ENCODE measurements at places on chromosomes 12 and 14.
A peak's percentile ranks its signal among the peaks of the same experiment; 100 is the strongest.

DNA sequence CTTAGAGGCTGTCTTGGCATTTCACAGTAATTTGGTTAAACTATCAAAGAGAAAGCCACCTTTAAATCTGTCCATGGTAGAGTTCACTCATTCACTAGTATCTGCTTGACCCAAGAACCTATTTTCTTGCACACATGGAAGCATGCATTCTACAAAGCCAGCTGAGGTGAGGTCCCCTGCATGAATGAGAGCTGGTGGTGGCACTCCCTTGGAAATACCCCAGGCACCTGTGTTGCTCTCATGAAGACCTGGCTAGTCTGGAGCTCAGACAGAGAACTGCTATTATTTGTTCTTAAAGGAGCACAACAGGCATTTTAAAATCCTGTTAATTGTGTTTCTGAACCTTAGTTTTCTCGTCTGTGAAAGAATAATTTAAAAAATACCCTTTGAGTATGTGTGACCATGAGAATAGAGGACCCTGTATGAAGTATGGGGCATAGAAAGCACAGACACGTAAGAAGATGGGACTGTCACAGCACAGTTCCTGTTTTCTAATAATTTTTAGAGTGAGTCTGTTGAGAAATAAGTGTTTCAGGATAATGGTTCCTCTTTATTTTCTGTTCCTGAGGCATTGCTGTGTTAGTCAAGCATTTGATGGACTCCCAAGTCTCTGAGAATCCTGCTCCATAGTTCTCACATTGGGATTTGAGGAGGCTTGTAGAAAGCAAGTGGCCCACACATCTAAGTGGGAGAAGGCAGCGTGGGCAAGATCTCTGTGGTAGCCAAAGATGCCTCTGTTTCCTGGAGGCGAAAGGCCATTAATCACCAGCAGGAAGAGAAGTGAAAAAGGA is 10.9 kb downstream of the RGS6 start:
- DNase-seq = no peak

DNA sequence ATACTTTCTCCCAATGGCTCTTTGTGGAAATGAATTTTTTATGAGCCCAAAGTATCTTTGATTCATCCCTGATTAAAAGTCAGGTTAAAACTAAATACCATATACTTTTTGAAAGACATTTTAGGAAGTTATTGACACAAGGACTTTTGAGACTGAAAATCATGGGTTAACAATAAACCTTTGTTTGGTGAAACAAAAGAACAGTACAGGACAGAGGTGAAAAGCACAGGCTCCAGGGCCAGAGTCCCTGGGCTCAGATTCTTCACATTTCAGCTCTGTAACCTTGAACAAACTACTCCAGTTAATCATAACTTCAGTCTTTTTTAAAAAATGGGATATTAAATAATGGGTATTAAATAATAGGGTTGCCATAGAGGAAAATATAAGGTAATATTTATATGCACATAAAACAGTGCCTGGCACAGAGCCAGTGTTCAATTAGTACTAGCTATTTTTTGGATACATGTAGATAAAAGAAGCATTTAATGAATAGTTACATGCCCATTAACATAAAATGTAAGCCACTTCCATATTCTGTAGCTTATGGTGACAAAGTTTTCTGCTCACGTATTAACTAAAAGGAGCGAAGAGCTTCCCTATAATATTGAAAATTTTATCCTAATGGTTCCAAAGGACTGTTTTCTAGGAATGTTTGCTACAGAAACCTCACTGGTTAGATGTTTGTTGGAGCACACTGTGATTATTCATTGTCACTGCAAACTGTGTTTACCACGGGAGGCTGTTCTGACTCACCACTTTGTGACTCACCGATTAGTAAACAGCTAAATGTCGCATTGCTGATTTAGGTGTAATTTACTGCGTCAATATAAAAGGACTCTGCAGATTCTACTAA is 255.4 kb downstream of the DAD1 start:
- DNase-seq = no peak

DNA sequence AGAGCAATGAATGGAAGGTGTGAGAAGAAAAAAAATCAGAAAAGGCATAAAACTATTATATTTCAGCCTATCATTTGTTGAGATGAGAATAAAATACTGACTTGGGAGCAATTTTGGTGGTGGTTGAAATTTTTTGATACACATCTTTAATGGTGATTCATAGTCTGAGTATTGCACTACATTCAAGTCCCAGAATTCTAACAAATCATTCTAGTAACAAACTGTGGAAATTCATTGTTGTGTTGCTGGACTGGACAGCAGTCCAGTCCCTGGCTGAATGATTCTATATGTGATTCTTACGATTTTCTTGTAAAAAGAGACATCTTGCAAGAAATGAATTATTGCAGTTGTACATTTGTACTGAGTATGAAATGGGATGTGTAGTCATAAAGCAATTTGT is 268.6 kb downstream of the TRHDE start:
- DNase-seq = no peak

DNA sequence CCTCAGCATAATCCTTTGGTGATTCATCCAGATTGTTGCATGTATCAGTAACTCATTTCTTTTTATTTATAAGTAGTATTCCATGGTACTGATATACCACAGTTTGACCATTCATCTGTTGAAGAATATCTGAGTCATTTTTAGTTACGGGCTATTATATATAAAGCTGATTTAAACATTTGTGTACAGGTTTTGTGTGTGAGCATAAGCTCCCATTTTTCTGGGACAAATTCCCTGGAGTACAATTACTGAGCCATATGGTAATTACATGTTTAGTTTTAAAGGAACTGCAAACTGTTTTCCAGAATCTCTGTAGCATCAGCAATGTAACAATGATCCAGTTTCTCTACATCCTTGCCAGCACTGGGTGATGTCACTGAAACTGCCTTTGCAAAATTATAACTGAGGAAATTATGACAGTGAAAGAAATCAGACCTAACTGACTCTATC is 236.2 kb upstream of the KRR1 start:
- no peak for DNase-seq

DNA sequence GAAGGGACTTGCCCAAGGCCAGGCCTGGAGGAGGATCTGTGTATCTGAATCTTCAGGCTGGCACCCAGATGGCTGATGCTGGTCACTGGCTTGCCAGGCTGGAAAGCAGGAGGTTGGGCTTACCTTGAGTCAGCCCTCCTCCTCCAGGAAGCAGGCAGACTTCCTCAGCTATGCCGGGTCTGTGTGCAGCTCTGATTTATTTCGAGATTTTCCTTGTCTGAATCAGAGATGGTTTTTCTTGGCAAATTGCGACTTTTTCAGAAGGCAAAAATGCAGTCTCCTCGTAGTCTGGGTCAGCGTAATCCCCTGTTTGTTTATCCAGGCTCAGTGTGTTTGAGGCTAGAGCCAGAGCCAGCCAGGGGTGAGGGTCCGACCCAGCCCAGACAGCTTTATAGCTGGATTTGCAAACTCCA is 48.9 kb downstream of the SMOC1 start:
- DNase-seq = no peak

- no peak for DNase-seq
These were observed 12.1 kb downstream of the MDM1 start for GRCh38 chr12:68319988-68320623.

GRCh38 chr12:59046763-59047534 is 126.6 kb upstream of the LRIG3 start:
- no peak for DNase-seq

DNA sequence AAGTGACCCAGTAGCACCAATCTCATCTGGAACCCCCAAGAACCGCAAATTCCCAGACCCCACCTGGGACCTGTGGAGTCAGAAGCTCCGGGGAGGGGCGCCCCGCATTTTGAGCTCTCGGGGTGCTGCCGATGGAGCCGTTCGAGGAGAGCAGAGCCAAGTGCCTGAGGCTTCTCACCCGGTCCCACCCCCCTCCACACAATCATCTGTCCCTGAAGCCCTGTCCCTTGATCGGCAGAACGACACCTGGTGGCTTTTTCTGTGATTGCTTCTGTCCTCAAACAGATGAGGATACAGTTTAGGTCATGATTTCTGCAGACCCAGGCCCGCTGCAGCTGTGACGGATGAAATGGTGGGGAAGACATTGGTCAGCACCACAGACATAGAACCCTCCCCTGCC is 74.7 kb downstream of the NOC4L start:
- peak; percentile 74 for DNase-seq

DNA sequence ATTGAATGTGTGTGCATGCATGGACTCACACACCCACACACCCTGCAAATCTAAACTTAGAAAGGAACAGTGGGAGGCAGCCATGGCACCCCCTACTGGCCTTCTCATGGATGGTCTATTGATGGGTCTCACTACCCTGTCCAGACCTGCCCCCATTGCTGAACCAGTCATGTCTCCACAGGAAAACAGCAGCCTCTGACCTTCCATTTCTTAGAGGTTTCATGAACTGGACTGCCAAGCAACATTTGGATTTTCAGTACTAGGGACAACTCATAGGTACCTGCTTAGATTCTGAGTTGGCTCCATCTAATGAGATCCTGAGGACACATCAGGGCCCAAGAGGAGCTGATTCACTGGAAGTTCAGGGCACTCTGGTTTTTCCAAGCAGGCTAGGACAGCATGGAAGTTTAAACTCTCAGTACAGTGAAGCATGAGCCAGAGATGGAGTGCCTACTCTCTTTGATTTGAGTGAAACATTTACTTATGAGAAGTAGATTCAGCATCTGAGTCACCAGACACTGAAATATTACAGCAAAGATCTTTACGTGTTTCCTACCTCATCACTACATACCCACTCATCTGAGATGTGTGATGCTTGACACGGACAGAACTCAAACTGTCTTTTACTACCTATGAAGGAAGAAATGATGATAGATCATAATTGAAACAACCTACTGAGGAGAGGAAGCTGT is 98.9 kb upstream of the PLEKHG7 start:
- no peak for DNase-seq

DNA sequence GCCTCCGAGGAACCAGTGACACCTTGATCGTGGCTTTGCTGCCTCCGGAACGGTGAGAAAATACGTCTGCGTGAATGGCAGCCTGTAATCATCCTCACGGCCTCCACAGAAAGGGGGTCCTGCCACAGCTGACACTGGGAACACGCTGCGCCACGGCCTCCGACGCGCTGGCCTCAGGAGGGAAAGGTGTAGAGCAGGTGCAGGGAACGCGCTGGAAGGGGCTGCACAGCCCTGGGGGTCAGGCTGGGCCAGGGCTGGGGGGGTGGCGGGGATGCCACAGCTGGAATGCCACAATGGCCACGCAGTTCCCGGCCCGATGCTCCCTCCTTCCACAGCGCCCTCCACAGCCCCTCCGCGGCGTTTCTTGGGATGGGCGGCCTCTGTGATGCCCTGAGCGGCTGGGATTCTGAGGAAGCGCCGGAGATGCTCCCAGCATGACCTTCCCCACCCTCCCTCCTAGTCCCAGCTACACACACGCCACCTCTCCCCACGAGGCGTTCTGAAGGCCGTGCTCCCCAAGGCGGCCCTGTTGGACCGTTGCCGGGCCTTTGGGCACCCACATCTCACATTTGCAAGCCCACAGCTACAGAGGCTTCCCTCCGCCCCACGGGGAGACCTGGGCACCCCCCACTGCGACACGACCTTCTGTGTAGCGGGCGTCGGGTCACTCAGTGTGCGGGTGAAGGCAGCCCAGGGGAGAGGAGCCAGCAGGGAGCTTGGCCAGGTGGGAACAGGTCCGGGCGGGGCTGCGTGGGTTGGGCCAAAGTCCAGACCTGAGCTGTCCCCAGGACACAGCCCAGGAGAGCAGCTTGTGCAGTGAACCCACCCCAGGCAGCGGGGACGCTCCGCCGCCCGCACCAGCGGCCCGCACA is 31.8 kb upstream of the GALNT9 start:
- no peak for DNase-seq

DNA sequence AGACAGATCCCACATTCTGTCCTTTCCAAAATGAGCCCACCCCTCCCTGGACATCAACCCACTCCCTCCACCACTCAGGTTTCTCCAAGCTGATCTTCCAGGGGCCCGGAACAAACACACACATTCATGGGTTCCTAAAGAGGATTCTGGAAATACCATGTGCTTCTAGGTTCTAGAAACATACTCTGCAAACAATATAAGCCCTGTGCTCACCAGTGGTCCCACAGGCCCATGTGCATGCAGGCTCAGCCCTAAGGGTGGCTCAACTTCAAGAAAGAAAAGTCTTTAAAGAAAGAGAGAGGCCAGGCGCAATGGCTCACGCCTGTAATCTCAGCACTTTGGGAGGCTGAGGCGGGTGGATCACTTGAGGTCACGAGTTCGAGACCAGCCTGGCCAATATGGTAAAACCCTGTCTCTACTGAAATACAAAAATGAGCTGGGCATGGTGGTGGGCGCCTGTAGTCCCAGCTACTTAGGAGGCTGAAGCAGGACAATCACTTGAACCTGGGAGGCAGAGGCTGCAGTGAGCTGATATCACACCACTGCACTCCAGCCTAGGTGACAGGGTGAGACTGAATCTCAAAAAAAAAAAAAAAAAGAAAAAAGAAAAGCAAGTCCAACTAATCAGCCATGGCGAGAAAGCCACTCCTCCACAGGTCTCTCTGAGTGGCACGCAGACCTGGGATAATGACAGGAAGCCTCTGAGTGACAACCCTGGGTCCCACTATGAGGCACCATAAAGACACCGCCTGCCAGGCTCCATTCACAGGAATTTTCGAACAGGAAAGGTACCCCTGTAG is 59.5 kb upstream of the PNMA1 start:
- DNase-seq = no peak

DNA sequence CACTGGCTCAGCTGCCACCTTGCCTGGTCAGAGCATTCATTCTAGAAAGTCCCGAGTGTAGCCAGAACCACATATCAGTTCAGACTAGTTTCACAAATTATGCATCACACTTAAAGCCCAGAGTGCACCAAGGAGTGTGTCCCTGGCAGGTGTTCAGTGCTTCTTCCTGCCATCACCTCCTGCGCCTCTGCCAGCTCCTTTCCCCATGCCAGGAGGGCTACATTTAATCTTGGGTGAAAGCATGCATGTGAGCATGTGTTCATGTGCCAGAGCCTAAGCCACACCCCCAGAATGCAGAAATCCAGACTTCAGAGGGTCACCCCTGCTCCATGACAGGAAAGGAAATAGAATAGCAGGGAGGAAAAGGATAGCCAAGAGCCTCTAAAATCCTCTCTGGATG is 381.6 kb downstream of the DPF3 start:
- DNase-seq = no peak

GRCh38 chr14:65137648-65138307 is 35.5 kb upstream of the MAX start:
- DNase-seq = no peak

DNA sequence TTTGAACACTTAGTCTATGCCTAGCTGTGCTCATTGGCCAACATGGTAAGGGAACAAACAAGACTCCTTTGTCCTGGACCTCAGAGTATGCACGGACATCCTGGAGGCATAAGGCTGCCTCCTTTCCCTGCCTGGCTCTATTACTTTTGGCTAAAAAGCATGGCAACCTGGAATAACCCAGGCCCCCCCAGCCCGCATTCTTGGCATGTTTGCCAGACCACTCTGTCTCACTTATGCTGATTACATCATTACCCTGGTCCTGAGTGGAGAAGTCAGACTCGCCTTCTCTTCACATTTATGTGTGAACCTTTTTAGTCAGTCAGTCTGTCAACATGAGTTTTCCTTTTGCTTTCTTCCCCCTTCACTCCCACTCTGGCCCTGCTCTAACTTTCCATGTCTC is 58.0 kb upstream of the ELK3 start:
- no peak for DNase-seq

Data from NCI-H748 treated with DMSO at 0.1 percent for 48 hours (cell line).